Neuronal stem cell (in vitro differentiated cells): ENCODE measurements at places on chromosomes 13 and 19.

- DNase-seq, result no peak
Observed at GRCh38 chr13:94140027-94140426, 339.5 kb downstream of the DCT start.

GRCh38 chr13:30477346-30478195, 11.8 kb upstream of the HMGB1 start:
- no peak for DNase-seq

DNA sequence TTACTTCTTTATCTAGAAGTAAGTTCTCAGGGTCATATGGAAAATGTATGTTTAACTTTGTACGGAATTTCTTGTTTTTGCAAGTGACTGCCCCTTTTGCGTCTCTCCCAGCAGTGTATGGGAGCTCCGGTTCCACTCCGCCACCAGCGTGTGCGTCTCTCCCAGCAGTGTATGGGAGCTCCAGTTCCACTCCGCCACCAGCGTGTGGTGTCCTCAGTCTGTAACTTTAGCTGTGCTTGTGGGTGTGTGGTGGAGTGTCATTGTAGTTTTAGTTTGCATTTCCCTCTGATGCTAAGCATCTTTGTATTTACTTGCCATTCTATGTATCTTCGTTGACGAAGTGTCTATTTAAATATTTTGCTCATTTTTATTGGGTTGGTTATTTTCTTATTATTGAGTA, 2.4 kb downstream of the CUL4A start:
- no peak for DNase-seq

DNA sequence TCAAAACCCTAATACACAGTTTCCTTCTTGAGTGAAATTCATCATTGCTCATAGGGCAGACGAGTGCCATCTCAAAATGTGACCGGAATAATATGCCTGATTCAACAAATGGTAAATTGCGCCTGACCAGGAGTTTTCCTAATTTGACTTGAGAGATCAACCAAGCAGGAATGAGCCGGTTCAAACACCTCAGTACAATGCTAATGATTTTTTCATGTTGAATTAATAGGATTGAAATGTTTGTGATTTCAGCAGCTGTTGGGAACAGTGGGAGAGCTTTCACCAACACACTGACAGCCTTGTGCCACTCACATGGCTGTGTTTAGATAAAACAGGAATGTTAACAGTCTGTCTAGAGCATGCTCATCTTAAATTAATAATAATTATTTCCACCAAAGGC, 484.8 kb downstream of the PCDH9 start:
- no peak for DNase-seq

DNA sequence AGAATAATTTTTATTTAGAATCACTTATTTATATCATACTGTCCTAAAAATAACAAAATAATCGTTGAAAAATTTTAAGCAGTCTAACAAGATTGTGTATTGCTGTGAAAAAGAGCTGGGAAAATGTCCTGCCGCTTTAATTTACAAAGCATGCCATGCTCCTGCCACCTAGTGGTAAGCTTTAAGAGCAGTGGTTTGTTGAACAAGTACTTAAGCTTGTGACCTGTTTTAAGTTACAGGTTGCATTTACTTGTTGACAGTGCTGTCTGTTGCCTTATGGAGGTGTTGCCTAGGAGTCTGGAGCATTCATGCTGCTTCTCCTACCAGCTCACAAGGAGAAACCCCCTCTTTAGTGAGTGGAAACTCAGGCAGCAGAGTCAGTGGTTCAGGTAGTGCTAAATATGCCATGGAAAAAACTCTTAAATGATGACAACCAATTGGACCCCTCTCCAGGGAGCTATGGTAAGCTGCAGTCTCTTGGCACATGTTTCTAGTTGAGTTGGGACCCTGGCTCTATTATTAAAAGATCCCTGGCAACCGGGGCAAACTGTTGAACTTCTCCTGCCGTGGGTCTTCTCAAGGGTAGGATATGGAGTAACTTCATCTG, 68.4 kb downstream of the SPATA13 start:
- DNase-seq, result peak; percentile 37
